ENCODE measurements at places on chromosomes 5 and 9. TPM values are rescaled to one million over a fixed set of nuclear protein-coding genes. Genes with fewer than 3 reads are reported as not detected.

DNA sequence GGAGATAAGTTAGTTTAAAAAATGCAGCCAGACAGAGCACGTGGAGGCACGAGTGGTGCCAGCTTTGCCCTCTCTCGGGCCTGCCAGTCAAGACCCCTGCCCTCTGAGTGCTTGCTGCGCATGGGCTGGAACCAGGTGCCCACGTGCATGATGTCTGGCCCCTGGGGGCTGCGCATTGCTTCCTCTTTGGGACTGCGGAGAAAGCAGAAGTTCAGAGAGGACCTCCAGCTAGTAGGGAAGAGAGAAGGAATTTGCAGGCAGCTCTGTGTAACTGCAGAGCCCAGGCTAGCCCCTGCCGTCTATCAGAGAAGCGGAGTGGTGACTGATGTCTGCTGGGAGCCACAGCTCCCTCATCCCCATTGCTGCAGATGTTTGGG, 9.7 kb upstream of the RNU6ATAC start:
- no peak overlapping the region for H3K4me3 ChIP-seq
- H3K27me3 ChIP-seq = peaks cover 7% of the 10 kb centered on the region
- no peaks in the 10 kb centered on the region for H3K36me3 ChIP-seq
- no peak for DNase-seq
- H3K27ac ChIP-seq = no peak overlapping the region

- no peaks in the 10 kb centered on the region for H3K27me3 ChIP-seq
- no peak overlapping the region for H3K4me3 ChIP-seq
- DNase-seq = no peak
- no peaks in the 10 kb centered on the region for H3K36me3 ChIP-seq
- H3K27ac ChIP-seq = no peak overlapping the region
- H3K4me1 ChIP-seq = peaks cover 3% of the 10 kb centered on the region
These were observed 7.9 kb downstream of the SNCAIP start for GRCh38 chr5:122319897-122320296.

- H3K27ac ChIP-seq = no peak overlapping the region
- peaks cover 51% of the 10 kb centered on the region for H3K36me3 ChIP-seq
- peaks cover 2% of the 10 kb centered on the region for H3K4me1 ChIP-seq
- H3K27me3 ChIP-seq = no peaks in the 10 kb centered on the region
- H3K4me3 ChIP-seq = no peak overlapping the region
These were observed 6.0 kb downstream of the CDC26 start for GRCh38 chr9:113269355-113269754.

NR2F1 gene
- 8.0 TPM for total RNA-seq

- peak overlapping the region; percentile 0 for H3K27ac ChIP-seq
- DNase-seq = no peak
- no peaks in the 10 kb centered on the region for H3K27me3 ChIP-seq
- H3K4me1 ChIP-seq = peaks cover 3% of the 10 kb centered on the region
- no peaks in the 10 kb centered on the region for H3K36me3 ChIP-seq
- no peak overlapping the region for H3K4me3 ChIP-seq
These were observed 32.1 kb downstream of the RAPGEF1 start for GRCh38 chr9:131707733-131708157.

GRCh38 chr9:114551750-114552685, 35.6 kb upstream of the ATP6V1G1 start:
- H3K27me3 ChIP-seq = no peaks in the 10 kb centered on the region
- H3K27ac ChIP-seq = no peak overlapping the region
- H3K36me3 ChIP-seq = no peaks in the 10 kb centered on the region
- peak; percentile 74 for DNase-seq
- H3K4me3 ChIP-seq = no peak overlapping the region

GRCh38 chr9:91427873-91428272, 4.2 kb upstream of the NFIL3 start:
- no peak overlapping the region for H3K4me3 ChIP-seq
- no peaks in the 10 kb centered on the region for H3K36me3 ChIP-seq
- H3K27ac ChIP-seq = no peak overlapping the region
- H3K27me3 ChIP-seq = no peaks in the 10 kb centered on the region
- DNase-seq = no peak

- no peaks in the 10 kb centered on the region for H3K27me3 ChIP-seq
- no peak for DNase-seq
- no peak overlapping the region for H3K4me3 ChIP-seq
- peaks cover 56% of the 10 kb centered on the region for H3K36me3 ChIP-seq
- H3K27ac ChIP-seq = peak overlapping the region; percentile 56
- H3K4me1 ChIP-seq = peaks cover 5% of the 10 kb centered on the region
These were observed 50.2 kb upstream of the UBAC1 start for GRCh38 chr9:136011376-136011702.

DNA sequence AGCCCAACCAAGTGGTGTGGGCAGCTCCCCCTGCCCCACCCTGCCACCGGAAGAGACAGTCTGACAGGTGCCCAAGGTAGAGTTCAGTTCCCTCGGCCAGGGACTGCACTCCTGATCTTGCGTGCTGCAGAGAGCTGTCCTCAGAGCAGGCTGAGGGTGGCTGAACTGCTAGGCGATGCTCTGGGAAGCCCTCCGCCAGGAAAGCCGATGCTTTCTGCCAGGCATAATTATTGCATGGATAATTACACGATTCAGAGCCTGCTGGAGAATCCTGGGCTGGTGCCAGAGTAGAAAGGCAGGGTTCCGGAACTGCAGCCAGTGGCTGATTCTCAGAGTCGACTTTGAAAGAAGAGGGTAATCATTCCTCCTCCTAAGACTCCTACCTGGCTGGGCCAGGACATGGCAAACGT, 19.3 kb downstream of the KCNIP1 start:
- no peaks in the 10 kb centered on the region for H3K4me1 ChIP-seq
- no peak for DNase-seq
- no peaks in the 10 kb centered on the region for H3K36me3 ChIP-seq

DNA sequence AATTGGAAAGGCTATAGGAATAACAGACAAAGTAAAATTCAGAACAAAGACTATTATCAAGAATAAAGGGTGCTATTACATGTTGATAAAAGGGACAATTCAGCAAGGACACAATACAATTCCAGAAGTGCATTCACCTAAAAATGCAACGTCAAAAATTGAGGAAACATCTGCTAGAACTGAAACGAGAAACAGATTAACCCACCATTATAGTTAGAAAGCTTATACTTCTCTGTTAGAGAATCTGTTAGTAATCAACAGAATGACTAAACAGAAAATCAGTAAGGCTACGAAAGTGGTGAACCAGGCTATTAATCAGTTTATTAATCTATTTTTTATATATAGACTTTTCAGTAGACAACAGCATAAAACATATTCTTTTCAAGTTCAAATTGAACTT, 14.8 kb downstream of the FCN1 start:
- no peak overlapping the region for H3K4me3 ChIP-seq
- DNase-seq = no peak
- H3K4me1 ChIP-seq = no peaks in the 10 kb centered on the region
- H3K27me3 ChIP-seq = no peaks in the 10 kb centered on the region
- no peak overlapping the region for H3K27ac ChIP-seq

DNA sequence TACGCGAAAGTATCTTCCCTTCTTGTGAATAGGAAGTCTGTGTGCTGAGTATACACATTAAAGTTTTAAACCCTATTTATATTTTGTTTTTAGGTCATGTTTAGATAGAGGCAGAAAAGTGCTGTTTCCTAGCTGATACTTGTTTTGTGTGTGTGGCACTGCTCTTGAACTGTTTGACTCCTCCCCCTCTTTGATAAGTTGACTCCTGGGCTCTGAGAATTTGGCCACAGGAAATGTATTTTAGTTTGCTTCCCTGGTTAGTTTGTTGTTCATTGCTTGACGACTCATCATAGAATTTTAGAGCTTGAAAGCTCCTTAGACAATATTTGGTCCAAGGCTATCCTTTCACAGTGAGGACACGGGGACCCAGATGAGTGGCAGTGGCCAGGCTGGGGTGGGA, 2.0 kb upstream of the CDC14B start:
- no peak overlapping the region for H3K27ac ChIP-seq
- DNase-seq = no peak
- no peaks in the 10 kb centered on the region for H3K27me3 ChIP-seq
- H3K36me3 ChIP-seq = no peaks in the 10 kb centered on the region

GRCh38 chr5:59917121-59917520, 23.6 kb upstream of the PDE4D start:
- no peak overlapping the region for H3K4me3 ChIP-seq

OBP2B gene
- total RNA-seq = not detected

GRCh38 chr5:158255609-158256008, 396.7 kb upstream of the CLINT1 start:
- no peak overlapping the region for H3K27ac ChIP-seq
- DNase-seq = no peak
- H3K36me3 ChIP-seq = no peaks in the 10 kb centered on the region
- no peaks in the 10 kb centered on the region for H3K4me1 ChIP-seq
- no peaks in the 10 kb centered on the region for H3K27me3 ChIP-seq

DNA sequence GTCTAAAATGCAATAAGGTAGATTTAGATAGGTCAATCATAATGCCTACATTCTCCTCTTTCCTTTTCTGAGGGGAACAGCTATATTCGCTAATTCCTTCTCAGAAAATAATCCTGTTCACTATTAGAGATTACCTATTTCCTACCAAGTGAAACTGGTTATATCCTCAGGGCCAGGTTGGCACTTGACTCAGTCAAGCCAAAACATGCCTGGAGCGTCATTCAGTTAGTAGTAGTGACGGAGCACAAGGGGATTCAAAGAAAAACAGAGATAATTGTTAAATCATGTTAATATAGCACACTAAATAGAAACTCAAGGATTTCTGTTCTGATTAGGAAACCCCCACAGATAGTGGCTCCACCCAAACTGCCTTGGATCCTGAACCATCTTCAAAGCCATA, 515.4 kb upstream of the PTPRD start:
- no peak for DNase-seq
- H3K27me3 ChIP-seq = no peaks in the 10 kb centered on the region
- H3K36me3 ChIP-seq = no peaks in the 10 kb centered on the region
- H3K4me1 ChIP-seq = no peaks in the 10 kb centered on the region
- no peak overlapping the region for H3K27ac ChIP-seq

DNA sequence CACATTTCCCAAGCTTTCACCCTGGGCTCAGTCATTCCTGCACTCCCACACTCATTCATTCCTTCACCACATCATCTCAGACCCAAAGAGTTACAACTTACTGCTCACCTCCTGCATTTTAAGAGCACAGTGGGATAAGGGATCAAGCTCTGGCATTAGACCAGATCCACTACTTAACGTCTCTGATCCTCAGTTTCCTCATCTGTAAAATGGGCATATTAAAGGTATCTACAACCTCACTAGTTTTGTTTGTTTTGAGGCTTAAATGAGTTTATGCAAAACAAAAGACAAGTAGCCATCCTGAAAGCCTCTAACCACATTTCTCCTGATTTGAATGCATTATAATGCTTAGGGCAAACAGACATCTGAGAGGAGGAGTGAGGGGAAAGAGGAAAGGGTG, 77.6 kb downstream of the KLHL3 start:
- H3K4me1 ChIP-seq = peaks cover 5% of the 10 kb centered on the region
- no peaks in the 10 kb centered on the region for H3K36me3 ChIP-seq
- no peaks in the 10 kb centered on the region for H3K27me3 ChIP-seq
- H3K4me3 ChIP-seq = no peak overlapping the region
- no peak for DNase-seq
- no peak overlapping the region for H3K27ac ChIP-seq

GRCh38 chr5:9622971-9623421, 7.2 kb downstream of the TAS2R1 start:
- H3K27me3 ChIP-seq = no peaks in the 10 kb centered on the region
- DNase-seq = no peak
- no peak overlapping the region for H3K4me3 ChIP-seq
- no peak overlapping the region for H3K27ac ChIP-seq
- no peaks in the 10 kb centered on the region for H3K36me3 ChIP-seq

- no peaks in the 10 kb centered on the region for H3K4me1 ChIP-seq
- no peak overlapping the region for H3K27ac ChIP-seq
- no peaks in the 10 kb centered on the region for H3K27me3 ChIP-seq
- H3K4me3 ChIP-seq = no peak overlapping the region
These were observed 47.1 kb upstream of the CHSY3 start for GRCh38 chr5:129857116-129857515.

DNA sequence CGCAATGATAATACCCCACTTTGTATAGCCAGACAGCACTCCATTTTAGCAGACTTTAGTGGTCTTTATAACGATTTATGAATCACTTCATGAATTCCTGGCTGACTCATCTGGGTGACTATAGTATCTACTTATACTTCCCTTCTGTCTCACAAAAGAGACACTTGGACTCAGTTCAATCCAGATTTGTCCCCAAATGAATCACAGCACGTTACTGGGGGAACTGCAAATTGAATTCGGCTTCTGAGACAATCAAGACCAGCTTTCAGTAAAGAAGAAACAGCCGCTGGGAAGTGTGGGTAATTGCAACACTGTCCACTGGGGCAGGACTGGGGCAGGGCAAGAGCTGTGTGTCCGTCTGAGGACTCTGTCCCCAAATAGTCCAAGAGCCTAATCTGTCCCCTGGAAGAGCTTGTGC, 337.3 kb upstream of the RFX3 start:
- no peaks in the 10 kb centered on the region for H3K27me3 ChIP-seq
- H3K4me1 ChIP-seq = no peaks in the 10 kb centered on the region
- no peaks in the 10 kb centered on the region for H3K36me3 ChIP-seq
- peak; percentile 64 for DNase-seq

GRCh38 chr9:107751567-107752210, 262.1 kb upstream of the KLF4 start:
- no peak for DNase-seq
- no peak overlapping the region for H3K4me3 ChIP-seq
- H3K4me1 ChIP-seq = peaks cover 33% of the 10 kb centered on the region
- no peaks in the 10 kb centered on the region for H3K36me3 ChIP-seq
- H3K27me3 ChIP-seq = no peaks in the 10 kb centered on the region

TCF7 gene
- total RNA-seq = 12.1 TPM

SPAAR gene
- 4.0 TPM for total RNA-seq

HAVCR2 gene
- total RNA-seq = 1.7 TPM

GRCh38 chr5:368183-369084, 46.9 kb downstream of the AHRR start:
- no peaks in the 10 kb centered on the region for H3K4me1 ChIP-seq
- H3K27me3 ChIP-seq = no peaks in the 10 kb centered on the region
- no peak overlapping the region for H3K27ac ChIP-seq
- no peak overlapping the region for H3K4me3 ChIP-seq
- DNase-seq = no peak
- no peaks in the 10 kb centered on the region for H3K36me3 ChIP-seq

DNA sequence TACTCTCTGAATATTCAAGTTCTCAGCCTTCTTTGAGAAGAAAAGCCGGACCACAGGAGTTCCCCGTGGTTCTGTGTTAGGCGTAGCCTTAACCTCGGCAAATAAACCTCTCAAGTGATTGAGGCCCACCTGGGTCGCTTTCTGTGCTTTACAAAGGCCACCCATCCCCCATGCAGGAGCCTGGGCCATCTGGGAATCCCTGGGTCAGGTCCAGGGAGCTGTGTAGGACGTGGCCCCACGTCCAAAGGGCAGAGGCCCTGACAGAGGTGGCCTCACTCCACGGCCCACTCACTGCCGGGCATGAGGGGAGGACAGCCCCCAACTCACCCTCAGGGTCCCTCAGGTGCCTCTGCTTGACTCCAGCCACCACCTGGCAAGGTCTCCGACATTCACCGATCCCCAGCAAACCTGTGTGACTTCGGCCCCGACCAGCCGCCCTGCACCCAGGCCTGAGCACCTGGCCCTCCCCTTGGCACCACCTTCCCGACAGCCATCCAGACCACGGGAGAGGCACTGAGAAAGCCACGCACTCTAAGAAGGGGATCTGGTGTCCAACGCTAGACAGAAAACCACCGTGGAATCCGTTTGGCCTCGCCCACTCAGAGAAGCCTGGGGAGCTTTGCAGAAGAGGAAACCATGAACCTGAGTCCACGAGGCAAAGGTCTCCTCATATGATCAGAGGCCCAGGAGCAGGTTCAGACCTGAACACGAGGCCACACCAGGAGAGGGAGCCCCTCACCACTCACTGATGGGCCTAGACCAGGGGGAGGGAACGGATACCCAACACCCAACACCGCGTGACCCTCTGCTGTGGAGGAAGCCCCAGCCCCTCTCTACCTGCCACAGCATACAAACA, 4.5 kb downstream of the SLC12A7 start:
- no peak for DNase-seq
- H3K36me3 ChIP-seq = no peaks in the 10 kb centered on the region
- H3K27ac ChIP-seq = no peak overlapping the region
- no peaks in the 10 kb centered on the region for H3K27me3 ChIP-seq

Data from ascending aorta (tissue), 2 donors.